Right cardiac atrium (tissue), 5 donors: ENCODE measurements at places on chromosomes 2 and 18. TPM values are rescaled to one million over a fixed set of nuclear protein-coding genes. Genes with fewer than 3 reads are reported as not detected.

- no peak for DNase-seq
Measured at GRCh38 chr2:74659462-74659861, 5.4 kb downstream of the SEMA4F start.

The MC4R gene
- not detected for total RNA-seq

GRCh38 chr2:168773719-168774521 is 28.5 kb upstream of the NOSTRIN start:
- DNase-seq, result peak; percentile 81

- no peak for DNase-seq
Measured at GRCh38 chr2:25320077-25320476, 21.6 kb downstream of the DNMT3A start.

- DNase-seq, result no peak
Measured at GRCh38 chr2:145617906-145618305, 1098.0 kb upstream of the ZEB2 start.

GRCh38 chr2:89848763-89849368 is 1157.4 kb downstream of the RPIA start:
- no peak for DNase-seq

- DNase-seq, result no peak
Measured at GRCh38 chr18:13620206-13620672, 106.1 kb downstream of the FAM210A start.

The NDUFS1 gene
- 299 TPM for total RNA-seq

GRCh38 chr2:10478298-10478625 is 30.1 kb upstream of the ODC1 start:
- no peak for DNase-seq

The PPP1CB gene
- total RNA-seq, result 417 TPM

GRCh38 chr2:159895258-159896065 is 97.5 kb upstream of the CD302 start:
- DNase-seq, result no peak

DNA sequence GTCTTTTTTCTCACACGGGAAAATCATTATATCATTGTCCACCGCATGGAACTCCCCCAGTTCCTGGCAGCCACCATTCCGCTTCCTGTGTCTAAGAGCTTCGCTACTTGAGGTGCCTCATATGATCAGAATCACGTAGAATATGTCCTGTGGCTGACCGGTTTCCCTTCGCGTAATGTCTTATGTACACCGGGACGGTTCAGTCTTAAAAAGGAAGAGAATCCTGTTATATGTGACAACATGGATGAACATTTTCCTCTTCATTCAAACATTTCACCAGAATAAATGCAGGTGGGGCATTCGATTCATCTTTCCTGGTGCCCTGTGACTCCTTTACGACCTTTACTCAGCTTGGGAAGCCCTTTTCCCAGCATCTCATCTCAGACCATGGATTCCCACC is 131.7 kb upstream of the TWIST2 start:
- DNase-seq, result no peak

DNA sequence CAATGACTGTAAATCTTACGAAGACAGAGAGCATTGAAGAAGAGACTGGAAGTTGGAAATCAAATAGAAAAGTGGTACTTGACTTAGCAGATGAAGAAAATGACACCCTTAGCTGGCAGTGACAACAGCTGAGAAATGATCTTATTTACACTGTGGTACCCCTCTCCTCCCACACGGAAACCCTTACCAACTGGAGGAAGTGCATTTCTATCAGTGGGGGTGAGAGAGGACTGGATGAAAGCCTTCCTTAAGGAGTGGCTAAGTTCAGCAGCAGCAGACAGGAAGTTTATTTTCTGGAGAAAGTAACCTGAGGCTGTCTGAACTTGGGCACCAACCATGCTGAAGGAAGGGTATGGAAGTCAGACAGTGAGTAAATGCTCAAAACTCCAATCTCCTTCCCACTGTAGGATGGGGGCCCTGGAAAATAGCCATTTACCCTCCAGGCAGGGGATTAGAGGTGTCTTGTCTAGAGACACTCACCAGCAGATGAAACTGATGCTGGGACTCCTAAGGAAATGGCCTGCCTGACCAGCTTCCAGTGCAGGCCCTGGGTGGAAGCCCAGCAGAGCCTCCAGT is 160.2 kb upstream of the NCK2 start:
- DNase-seq, result no peak

GRCh38 chr2:31199206-31199605 is 18.1 kb downstream of the CAPN14 start:
- DNase-seq, result no peak

- DNase-seq, result no peak
Measured at GRCh38 chr2:172105471-172106107, 2.9 kb upstream of the DLX2 start.

DNA sequence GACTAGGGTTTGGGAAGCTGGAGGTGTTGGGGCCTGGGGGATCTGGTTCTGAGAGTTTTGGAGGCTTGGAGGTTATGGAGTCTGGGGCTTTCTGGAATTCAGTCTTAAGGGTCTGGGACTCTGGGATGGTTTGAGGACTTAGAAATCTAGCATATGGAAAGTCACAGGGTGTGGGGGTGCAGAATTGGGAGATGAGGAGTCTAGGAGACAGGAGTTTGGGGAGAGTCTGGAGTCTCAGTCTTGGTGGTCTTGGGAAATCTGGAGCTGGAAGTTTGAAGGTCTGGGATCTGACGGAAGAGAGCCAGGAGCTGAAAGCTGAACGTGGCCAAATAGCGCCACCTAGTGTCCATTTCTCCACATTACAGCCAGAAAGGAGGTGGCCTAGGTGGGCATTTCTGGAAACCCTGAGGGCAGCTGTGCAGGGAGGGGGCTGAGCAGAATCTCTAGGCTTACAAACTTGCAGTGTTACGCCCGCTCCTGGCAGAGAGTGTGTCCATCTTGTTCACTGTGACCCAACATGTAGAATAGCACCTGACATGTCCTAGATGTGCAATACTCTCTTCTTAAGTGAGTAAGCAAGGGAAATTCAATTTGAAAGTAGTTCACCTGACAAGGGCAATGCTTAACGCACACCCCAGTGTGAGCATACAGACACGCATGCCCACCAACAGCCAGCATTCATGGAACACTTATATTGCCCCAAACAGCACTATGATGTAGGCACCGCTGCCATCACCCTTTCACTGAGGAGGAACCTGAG is 204.8 kb downstream of the TFCP2L1 start:
- peak; percentile 71 for DNase-seq

GRCh38 chr2:156340804-156341451 is 8.4 kb upstream of the NR4A2 start:
- no peak for DNase-seq

- DNase-seq, result no peak
Measured at GRCh38 chr2:157439824-157440186, 4.1 kb downstream of the CYTIP start.

The EFEMP1 gene
- 96.0 TPM for total RNA-seq

The ERFE gene
- total RNA-seq, result 0.69 TPM

- DNase-seq, result no peak
Measured at GRCh38 chr18:61748004-61748403, 144.8 kb downstream of the RNF152 start.

- no peak for DNase-seq
Measured at GRCh38 chr2:217804791-217805667, 197.8 kb downstream of the TNS1 start.

The LAPTM4A gene
- total RNA-seq, result 178 TPM

The FKBP7 gene
- 15.6 TPM for total RNA-seq

The MC2R gene
- total RNA-seq, result not detected

DNA sequence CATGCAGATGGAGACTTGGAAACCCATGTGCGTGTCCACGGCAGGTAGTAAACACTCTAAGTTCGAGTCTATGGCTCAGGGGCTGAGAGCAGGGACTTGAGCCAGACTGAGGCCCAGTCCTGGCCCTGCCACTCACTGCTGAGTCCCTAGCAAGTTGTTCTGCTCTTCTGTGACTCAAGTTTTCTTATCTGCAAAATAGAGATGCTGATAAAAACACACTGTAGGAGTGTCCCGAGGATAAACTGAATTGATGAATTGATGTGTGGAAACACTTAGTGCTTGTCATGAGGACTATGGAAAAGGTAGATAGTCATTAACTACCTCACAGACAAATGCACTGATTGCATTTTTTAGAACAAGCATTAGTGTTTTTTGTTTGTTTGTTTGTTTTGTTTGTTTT is 73.2 kb downstream of the BOLA3 start:
- DNase-seq, result no peak

The PELI1 gene
- total RNA-seq, result 12.4 TPM

DNA sequence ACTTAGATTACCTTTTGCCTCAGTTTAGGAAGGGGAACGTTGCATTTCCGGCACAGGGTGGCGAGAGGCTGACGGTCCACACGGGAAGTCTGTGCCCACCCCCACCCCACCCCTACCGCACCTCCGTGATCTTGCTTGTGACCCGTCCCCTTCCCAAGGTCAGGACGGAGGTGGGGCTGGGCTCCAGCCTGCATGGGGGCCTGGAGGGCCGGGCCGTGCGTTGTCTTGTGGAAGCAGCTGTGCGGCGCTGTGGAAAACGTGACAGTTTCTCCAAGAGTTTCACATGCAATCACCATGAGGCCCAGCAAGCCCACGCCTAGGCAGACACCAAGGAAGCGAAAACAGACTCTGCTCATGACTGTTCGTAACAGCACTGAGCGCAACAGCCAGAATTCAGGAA is 76.8 kb upstream of the HDAC4 start:
- DNase-seq, result peak; percentile 15
